Hypothalamus (tissue), 51 donors: ENCODE measurements at places on chromosomes 3 and 15.

GRCh38 chr3:98457543-98457942 is 5.5 kb upstream of the OR5K1 start:
- DNase-seq, result no peak

- DNase-seq, result no peak
These were observed 7.1 kb downstream of the PLCD1 start for GRCh38 chr3:38022301-38022700.

DNA sequence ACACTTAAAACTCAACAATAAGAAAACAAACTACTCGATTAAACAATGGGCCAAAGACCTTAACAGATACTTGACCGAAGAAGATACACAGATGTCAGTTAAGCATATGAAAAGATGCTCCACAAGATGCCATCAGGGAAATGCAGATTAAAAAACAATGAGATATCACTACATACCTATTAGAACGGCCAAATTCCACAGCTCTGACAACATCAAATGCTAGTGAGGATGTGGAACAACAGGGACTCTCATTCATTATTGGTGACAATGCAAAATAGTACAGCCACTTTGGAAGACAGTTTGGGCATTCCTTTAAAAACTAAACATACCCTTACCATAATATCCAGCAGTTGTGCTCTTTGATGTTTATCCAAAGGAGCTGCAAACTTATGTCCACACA is 59.1 kb upstream of the UBE3A start:
- no peak for DNase-seq

- no peak for DNase-seq
These were observed 605.0 kb downstream of the NLGN1 start for GRCh38 chr3:174002543-174002942.

GRCh38 chr15:60627298-60627943 is 148.5 kb upstream of the ICE2 start:
- DNase-seq, result no peak

DNA sequence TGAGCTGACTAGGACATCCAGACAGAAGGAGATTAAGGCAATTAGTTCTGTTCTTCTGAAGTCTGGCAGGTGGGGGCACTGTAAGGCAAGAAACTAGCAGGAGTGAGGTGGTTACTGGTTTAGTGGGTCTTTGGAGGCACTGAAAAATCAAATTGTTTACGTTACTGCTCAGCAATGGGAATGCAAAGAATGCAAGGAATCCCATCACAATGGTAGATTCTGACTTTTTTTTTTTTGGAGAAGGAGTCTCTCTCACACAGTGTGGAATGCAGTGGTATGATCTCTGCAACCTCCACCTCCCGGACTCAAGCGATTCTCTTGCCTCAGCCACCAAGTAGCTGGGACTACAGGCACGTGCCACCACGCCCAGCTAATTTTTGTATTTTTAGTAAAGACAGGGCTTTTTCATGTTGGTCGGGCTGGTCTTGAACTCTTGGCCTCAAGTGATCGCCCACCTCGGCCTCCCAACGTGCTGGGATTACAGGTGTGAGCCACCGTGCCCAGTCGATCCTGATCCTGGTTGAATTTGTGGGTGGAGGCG is 16.4 kb downstream of the FAM107A start:
- DNase-seq, result no peak

DNA sequence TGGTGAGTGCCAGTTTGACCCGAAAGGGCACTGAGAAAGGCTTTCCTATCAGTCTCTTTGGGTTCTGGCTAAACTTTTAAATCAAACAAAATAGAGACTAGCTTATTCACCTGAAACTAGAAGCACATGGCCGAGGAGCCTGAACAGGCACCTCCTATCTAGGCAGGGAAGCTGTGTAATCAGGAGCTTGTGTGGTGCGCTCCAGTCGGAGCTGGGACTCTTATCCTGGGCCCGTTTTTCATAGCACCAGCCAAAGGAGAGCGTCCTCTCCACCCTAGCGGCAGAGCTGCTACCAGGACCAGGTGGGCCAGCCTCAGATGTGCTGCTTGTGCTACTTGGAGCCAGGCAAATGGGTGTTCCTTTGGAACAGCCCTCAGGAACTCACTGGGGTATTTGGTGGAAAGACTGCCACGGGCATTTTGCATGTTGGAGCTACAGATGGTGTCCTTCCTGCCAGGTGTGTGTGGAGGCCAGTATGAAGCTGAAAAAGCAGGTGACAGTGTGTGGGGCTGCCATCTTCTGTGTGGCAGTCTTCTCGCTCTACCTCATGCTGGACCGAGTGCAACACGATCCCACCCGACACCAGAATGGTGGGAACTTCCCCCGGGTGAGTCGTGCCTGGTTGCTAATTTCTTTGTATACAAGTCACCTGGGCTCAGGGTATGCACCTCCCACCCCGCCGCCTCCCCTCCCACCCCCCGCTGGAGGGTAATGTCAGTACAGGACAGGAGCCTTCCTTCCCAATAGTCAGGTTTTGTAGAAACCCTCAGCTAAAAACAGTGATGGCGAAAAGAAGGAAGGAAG is 833 bp downstream of the MAN2A2 start:
- no peak for DNase-seq

- peak; percentile 14 for DNase-seq
These were observed 253.3 kb upstream of the LYSMD4 start for GRCh38 chr15:99986297-99987118.

DNA sequence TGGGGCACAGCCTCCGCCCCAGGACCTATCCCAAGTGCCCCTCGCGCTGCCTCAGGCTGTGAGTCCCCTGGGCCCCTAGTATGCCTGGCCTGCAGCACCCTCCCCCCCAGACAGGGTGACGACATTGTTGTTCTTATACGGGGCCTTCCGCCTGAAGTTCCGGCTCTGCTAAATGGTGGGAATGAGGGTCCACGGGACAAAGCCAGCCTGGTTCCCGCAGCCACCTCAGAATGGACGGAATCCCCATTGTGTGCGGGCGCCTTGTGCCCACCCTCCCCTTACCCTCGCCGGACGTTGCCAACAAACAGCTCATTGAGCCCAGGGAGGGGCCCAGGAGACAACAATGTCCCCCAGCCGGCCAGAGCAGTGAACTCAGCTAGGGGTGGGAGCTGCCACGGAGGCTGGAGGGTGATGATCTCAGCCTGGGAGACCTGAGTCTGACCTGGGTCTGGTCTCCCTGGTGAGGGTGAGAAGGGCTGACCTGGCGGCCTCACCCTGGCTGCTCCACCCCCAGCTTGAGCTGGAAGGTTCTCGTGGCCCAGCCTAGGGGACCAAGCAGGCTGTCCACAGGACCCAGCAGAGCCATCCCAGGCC is 10.2 kb upstream of the DLL4 start:
- DNase-seq, result no peak

- DNase-seq, result no peak
These were observed 62.4 kb downstream of the COL8A1 start for GRCh38 chr3:99700631-99701268.

DNA sequence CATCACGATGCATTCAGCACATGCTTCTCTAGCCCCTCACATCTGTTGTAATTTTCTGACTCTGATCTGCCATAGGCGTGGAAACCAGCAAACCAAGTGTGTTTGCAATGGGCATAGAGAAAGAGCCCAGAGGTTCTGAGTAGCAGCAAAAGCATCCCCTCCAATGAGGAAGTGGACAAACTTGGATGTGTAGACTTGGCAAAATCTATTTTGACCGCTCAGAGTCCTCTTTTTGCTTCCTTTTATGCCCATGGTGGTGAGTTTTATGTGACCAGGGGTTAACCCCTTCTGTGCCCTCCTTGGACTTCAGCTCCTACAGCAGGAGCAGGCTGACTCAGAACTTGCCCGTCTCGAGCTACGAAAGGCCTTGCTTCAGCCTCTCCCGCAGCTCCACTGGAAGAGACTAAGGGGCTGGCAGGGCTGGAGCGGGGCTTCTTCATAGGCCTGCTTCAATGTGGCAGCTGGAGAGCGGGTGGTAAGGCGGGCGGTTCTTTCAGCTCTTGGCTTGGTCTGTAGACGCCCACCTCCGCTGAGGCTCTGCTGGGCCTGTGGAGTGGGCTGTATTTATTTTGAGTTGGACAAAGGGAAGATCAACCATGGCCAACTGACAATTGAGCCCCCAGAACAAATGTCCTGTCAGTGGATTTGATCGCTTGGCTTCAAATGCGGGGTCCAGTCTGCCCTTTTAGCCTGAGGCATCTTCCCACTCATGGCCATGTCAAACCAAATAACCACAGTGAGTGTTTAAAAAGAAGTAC is 6.5 kb upstream of the ETV5 start:
- no peak for DNase-seq

DNA sequence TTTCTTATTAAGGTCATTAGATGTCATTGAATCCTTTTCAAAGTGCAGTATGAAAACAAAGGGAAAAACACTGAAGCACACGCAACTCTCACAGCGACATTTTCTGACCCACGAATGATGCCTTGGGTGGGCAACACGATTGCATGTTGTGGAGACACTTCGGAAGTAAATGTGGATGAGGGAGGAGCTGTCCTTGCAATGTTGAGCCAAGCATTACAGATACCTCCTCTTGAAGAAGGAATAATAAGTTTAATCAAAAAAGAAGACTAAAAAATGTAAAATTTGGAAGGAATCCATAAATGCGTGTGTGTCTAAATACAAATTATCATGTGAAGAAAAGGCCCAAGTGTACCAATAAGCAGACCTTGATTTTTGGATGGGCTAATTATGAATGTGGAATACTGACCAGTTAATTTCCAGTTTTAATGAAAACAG is 16.9 kb downstream of the THBS1 start:
- DNase-seq, result no peak

GRCh38 chr3:143158014-143158988 is 38.7 kb downstream of the CHST2 start:
- no peak for DNase-seq

- DNase-seq, result peak; percentile 75
These were observed 795 bp upstream of the MYNN start for GRCh38 chr3:169772305-169772896.

GRCh38 chr15:59994888-59995557 is 9.1 kb upstream of the FOXB1 start:
- DNase-seq, result no peak

DNA sequence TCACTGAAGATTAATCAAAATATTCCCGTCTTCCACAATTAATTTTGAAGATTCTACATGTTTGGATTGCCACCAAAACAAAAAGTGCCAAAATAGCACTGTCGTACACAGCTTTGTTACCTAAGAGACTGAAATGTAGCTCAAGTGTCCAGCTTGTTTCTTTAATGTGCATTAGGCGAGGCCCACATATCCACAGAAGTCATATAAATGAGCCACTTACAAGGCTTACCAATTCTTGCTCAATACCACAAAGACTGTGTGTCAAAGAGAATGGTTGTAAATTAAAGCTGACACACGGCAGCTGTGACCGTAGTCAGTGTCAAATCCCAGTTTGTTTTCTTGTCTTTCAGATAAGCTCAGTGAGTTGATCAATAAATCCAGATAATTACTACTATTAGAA is 639.4 kb upstream of the TBL1XR1 start:
- DNase-seq, result no peak

GRCh38 chr3:100844063-100844936 is 135.0 kb downstream of the TFG start:
- no peak for DNase-seq

- DNase-seq, result no peak
These were observed 140.0 kb downstream of the SNRK start for GRCh38 chr3:43426388-43426787.

DNA sequence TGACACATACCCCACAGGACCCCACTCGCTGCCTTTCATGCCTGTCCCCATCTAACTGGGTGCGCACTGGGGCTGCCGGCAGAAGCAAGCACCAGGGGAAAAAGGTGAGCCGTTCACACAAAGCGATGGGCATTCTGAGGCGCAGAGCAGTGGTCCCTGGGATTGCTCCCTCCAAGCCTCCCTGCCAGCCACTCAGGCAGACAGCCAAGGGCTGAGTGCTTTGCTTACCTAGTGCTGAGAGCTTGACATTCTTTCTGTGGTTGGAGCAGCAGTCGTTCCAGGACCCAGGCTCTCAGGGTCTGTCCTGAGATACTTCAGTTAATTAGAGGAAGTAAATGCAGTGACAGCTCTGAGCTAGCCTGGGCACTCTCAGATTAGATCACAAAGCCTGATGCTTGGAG is 5.7 kb downstream of the ESYT3 start:
- DNase-seq, result no peak

DNA sequence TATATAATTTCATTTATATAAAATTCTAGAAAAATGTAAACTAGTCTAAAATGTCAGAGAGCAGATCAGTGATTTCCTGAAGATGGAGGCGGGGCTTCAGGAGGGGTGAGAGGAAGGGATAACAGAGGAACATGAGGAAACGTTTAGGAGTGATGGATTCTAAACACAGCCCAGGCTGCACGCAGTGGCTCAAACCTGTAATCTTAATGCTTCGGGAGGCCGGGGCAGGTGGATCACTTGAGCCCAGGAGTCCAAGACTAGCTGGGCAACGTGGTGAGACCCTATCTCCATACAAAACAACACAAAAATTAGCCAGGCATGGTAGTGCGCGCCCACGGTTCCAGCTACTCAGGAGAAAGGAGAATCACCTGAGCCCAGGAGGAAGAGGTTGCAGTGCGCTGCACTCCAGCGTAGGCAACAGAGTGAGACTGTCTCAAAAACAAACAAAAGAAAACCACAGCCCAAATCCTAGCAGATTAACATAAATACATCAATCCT is 18.0 kb upstream of the IQCF1 start:
- no peak for DNase-seq
